ENCODE measurements at places on chromosomes 7 and 10.

GRCh38 chr10:13865758-13866491, 279.2 kb downstream of the PRPF18 start:
- DNase-seq, result no peak

GRCh38 chr7:134939136-134939535, 47.2 kb upstream of the AGBL3 start:
- DNase-seq, result no peak

- no peak for DNase-seq
Observed at GRCh38 chr10:77563638-77564270, 73.9 kb downstream of the KCNMA1 start.

- DNase-seq, result no peak
Observed at GRCh38 chr7:75950111-75950681, 35.2 kb downstream of the POR start.

- no peak for DNase-seq
Observed at GRCh38 chr10:127550861-127551260, 1.8 kb downstream of the NPS start.

Data from glomerular endothelial cell (primary cell).